ENCODE measurements at places on chromosomes 3 and 15.

DNA sequence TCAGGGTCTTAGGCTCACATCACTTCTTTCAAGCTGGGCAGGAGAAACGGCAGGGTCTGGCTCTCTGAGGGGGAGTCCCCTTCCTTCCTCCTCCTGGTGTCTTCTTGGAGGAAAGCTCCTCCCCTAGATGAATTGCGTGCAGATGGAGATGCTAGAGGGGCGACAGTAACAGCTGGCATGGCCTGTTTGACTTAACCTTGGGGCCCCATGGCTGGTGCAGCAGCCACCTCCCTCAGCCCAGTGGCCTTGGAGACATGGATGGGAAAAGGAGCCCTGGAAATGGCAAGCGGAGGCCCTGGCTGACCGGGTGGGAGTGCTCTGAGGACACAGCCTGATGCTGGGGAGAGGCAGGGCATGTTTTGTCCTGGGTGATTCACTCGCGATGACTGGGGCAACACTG is 20.2 kb downstream of the PAK6 start:
- DNase-seq: no peak

- no peak for DNase-seq
Measured at GRCh38 chr3:49937090-49937489, 2.9 kb upstream of the RBM6 start.

- DNase-seq: no peak
Measured at GRCh38 chr15:44015545-44016305, 179.3 kb downstream of the FRMD5 start.

DNA sequence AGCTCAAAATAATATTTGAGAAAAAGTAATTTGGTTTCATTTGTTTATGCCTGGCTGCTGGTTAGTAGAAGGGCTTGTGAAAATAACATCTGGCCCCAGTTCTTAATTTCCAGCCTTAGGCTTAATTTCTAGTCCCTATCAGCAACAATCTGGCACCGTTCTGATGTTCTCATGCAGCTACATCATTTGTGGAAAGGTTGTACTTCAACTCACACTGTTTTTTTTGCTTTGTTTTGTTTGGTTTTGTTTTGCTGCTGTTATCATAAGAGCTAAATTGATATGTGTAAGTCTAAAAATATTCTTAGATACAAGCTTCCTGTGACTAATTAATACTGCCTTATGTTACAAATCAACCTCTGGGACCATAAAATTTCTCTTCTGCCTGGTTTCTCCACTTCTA is 8.9 kb downstream of the CPA3 start:
- peak; percentile 24 for DNase-seq

DNA sequence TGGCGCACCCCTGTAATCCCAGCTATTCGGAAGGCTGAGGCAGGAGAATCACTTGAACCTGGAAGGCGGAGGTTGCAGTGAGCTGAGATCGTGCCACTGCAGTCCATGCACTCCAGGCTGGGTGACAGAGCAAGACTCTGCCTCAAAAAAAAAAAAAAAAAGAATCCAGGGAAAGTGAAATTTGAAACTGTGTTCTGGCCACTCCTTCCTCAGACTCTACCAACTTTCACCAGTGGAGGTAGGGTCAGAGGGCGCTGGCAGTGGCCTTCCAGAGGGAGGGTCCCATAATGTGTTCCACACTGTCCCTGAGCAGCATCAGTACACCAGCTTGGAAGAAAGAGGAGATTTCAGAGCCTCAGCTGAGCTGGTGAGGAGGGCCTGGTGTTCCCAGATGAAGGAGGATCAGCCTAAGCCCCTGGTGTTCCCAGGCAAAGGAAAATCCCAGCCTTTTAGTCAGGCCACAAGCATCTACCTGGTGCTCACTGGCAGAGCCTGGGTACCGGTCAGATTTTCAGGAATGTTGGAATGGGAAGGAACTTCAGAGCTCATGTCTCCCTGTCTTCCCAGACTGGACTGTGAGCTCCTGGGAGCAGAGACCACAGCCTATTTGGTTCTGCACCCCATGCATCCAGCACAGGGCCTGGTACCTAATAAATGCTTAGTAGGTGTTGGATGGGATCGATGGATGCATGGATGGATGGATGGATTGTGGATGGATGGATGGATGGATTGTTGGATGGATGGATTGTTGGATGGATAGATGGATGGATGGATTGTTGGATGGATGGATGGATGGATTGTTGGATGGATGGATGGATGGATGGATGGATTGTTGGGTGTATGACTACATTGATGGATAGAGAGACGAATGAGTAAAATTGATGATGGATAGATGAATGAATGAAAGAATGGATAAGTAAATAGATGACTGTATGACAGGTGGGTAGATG is 117.9 kb downstream of the CORO2B start:
- DNase-seq: no peak

DNA sequence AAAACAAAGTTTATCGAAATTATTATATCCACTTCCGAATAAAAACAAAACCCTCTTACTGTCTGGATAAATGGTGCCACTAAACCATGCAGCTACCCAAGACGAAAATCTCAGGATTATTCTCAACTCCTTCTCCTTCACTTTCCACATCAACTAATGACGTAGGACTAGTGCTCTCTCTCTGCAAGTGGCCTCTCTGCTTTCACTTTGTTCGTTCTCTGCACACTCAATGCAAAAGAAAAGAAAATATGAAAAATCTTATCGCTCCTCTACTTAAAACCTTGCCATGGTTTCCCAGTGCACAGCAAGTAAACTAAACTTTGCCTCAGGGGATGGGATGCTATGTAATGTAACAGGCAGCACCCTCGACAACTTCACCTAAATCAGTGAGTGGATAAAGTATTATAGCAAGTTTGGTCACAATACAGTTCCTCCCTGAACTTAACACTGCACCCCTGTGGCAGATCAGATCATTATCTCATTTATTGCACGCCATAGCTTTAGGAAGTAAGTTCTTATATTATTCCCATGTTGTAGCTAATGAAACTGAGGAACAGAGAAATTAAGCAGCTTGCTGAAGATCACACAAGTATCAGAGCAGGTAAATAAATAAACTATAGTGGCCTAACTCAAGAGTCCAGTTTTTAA is 262.7 kb upstream of the GADL1 start:
- DNase-seq: no peak

DNA sequence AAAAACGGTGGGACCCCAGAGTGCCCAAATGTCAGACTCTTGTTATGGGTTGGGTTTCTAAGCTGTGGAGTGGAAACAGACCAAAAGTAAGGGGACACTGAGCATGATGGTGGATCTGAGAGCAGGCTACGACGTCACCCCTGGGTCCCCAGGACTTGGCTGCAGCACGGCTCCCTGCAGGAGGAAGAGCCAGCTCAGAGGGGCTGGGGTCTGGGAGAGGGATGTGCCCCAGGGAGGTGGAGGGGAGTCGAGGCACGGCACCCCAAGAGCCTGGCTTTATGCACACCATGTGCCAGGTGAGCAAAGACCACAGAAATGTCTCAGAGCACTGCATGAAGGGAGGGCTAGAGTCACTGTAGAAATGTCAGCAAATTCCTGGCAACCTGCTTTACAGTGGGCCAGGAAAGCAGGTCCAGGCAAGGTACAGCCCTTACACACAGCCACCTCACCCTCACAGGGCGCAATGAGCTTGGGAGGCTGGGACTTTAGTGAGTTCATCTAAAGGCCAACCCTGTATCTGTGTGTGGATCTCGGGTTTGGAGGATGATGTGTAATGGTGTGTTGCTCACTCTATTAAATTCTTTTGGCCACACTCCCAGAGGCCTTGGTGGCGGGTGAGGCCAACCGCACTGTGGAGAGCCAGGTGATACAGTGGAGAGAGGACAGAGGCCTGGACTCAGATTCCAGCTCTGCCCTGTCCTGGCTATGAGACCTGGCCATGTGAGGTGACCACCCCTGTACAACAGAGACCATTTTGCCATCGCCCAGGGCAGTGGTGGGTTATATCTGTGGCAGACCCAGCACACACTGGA is 14.1 kb downstream of the CTSH start:
- DNase-seq: no peak

DNA sequence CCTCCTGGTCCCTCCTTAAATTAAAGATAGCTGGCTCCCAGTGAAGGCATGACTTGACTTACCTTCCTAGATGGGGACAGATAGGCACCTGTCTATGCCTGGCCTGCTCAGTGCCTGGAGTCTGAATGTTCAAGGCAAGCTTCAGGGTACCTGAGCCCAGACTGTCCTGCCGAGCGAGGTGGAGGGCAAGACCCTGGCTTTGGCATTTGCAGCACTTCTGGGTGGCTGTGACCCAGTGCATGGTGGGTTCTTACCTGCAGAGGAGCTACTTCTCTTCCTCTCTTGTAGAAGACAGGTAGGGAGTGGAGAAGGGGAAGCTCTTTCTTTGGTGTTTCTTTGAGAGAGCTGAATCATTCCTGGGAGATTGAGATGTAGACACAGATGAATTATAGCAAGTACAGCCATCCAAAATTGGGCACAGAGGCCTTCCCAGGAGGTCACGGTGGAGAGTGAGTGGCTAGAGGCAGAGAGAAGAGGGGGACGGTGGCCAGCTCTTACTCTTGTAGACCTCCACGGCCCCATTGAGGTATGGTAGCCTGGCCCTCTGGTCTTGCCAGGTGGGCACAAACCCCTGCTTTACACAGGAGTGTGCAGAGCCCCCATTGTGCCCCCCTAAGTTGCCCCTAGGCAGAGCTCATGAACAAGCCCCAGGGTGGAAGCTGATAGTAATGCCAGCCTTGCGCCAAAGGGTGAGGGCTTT is 402.5 kb upstream of the TPM1 start:
- DNase-seq: no peak
